Fibroblast of lung (primary cell): ENCODE measurements at places on chromosomes 2 and 18. TPM values are rescaled to one million over a fixed set of nuclear protein-coding genes. Genes with fewer than 3 reads are reported as not detected.

Gene CFLAR
- 24.9 and 39.3 TPM in 2 replicates for polyA plus RNA-seq

- DNase-seq: no peak
Observed at GRCh38 chr2:60972889-60973656, 44.4 kb upstream of the PEX13 start.

GRCh38 chr2:80326214-80326613 lies 21.7 kb upstream of the LRRTM1 start:
- DNase-seq: peak; percentile 27

GRCh38 chr2:69734035-69734611 lies 7.8 kb upstream of the ANXA4 start:
- DNase-seq: no peak

Gene SALL3
- not detected in 2 replicates for polyA plus RNA-seq

GRCh38 chr2:24456599-24457556 lies 34.2 kb upstream of the NCOA1 start:
- DNase-seq: peak; percentile 83

- no peak for DNase-seq
Observed at GRCh38 chr2:69043736-69044400, 30.9 kb downstream of the ANTXR1 start.

Gene PID1
- polyA plus RNA-seq: 15.7 and 49.0 TPM in 2 replicates

DNA sequence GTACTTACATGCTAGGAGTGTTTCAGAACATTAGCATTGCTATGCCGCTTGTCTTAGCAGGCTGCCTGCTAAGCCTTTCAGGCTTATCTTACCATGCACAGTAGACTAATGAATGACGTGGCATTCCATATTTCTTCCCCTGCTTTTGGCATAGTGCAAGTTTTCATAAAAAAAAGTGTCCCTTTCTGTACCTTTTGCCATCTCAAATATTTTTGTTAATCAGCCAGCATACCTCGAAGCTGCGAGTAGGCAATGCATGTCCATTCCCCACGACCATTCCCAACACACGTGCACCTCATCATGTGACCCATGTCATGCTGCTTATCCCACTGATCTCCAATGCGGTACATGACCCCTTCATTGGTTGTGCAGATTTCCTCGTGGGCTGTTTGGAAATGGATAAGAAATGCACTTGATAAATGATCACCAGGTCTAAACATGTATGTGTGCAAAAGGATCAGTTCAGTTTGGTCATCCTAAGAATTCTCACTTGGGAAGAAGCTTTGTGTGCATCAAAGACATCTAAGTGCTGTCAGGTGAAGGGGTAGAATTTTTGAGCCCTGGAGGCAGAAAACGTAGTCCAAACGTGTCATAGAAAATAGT lies 13.9 kb downstream of the FN1 start:
- peak; percentile 69 for DNase-seq

Gene MBOAT2
- 44.8 and 68.3 TPM in 2 replicates for polyA plus RNA-seq

- no peak for DNase-seq
Observed at GRCh38 chr2:197284956-197285355, 25.6 kb downstream of the ANKRD44 start.

GRCh38 chr2:174587579-174587978 lies 10.0 kb downstream of the WIPF1 start:
- DNase-seq: no peak

- peak; percentile 54 for DNase-seq
Observed at GRCh38 chr2:65070172-65070830, 14.1 kb downstream of the CEP68 start.
